Suppressor macrophage treated with lipopolysaccharide for 1 hour (primary cell): ENCODE measurements at places on chromosomes 1 and 21.
A peak's percentile ranks its signal among the peaks of the same experiment; 100 is the strongest.

DNA sequence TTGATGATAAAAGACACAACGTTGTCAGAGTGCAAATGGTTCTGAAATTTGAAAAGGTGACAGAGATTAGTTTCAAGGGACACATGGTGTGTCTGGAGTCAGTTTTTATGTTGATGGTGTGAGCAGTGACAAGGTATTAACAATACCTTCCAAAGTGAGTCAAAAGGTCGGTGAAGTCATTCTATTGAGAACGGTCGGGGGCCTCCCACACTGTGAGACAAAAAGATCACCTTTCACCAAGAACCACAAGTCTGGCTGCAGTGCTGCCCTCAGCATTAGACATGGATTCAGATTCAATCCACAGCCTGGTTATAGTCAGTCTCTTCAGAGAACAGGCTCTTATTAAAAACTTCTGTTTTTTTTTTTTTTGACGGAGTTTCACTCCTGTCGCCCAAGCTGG, 26.5 kb downstream of the ZNF124 start:
- no peak for DNase-seq

- no peak for DNase-seq
These were observed 70.7 kb downstream of the DEGS1 start for GRCh38 chr1:224253721-224254120.

GRCh38 chr1:29801003-29801402, 564.7 kb downstream of the PTPRU start:
- no peak for DNase-seq

DNA sequence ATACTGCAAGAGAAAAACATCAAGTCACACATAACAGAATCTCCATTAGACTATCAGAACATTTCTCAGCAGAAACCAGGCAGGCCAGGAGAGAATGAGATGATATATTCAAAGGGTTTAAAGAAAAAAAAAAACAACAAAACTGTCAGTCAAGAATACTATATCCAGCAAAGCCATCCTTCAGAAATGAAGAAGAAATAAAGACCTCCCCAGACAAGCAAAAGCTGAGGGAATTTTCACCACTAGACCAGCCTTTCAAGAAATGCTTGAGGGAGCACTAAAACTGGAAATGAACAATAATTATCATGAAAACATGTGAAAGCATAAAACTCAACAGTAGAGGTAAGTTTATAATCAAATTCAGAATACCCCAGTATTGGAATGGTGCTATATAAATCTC, 47.2 kb downstream of the MCOLN2 start:
- DNase-seq = no peak

GRCh38 chr1:245590726-245591125, 435.9 kb downstream of the KIF26B start:
- DNase-seq = no peak

DNA sequence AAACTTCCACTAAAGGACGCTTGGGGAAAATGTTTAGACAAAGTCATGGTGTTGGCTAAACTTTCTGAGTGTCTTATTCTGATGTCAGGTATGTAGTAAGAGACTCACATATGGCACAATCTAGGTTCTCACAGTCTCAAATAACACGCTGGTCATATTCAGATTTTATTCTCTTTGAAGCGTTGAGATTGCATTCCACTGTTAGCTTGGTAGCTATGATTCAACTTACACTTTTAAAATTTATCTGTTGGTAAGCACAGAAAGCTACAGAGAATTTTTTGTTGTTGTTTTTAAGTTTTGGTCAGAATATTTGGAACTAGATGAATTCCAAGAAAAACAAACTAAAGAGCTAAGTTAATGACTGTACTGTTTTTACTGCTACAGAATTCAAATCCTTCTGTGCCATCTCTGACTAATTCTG, 126.7 kb downstream of the PRRX1 start:
- DNase-seq = no peak

DNA sequence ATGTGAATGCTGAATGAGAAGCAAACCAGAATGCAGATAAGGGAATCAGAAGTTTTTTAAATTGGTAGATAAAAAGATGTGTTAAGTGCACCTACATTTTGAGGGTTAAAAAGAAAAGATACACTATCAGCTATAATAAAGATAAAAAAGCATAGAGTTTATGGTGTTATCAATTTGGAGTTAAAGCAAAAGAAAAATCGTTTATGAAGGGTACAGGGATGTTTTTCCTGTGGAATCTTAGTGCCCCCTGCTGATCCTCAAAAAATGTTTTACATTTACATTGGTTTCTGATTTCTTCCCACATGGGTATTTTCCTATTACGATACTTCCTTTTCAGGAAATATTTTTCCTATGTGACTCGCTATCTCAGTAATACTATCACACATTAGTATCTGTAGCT, 293.5 kb downstream of the MRPL39 start:
- peak; percentile 37 for DNase-seq

- DNase-seq = no peak
These were observed 8.3 kb downstream of the FRRS1 start for GRCh38 chr1:99758073-99758511.

GRCh38 chr21:37196847-37197246, 70.3 kb downstream of the VPS26C start:
- DNase-seq = no peak

- DNase-seq = no peak
These were observed 30.4 kb downstream of the RIMS3 start for GRCh38 chr1:40634901-40635655.

- no peak for DNase-seq
These were observed 344.2 kb downstream of the OLFM3 start for GRCh38 chr1:101652484-101652883.
